ENCODE measurements at places on chromosomes 16 and 17.
A peak's percentile ranks its signal among the peaks of the same experiment; 100 is the strongest.

GRCh38 chr17:66255527-66255971, 26.3 kb upstream of the APOH start:
- ATAC-seq, result no peak

GRCh38 chr17:77555741-77556291, 402.7 kb upstream of the TNRC6C start:
- ATAC-seq, result peak; percentile 36

DNA sequence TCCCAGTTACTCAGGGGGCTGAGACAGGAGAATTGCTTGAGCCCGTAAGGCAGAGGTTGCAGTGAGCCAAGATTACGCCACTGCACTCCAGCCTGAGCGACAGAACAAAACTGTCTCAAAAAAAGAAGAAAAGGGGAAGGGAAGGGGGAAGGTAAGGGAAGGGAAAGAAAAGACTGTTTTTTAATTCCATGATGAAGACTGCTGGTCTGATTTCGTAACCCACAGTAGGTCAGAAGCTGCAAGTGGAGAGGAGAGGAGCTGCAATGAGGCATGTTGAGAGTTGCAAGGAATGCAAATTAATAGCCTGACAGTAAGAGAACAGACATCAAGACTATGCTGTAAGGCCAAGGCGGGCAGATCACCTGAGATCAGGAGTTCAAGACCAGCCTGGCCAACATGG, 33.3 kb downstream of the HELZ start:
- no peak for ATAC-seq

GRCh38 chr16:87608400-87608985, 6.2 kb downstream of the JPH3 start:
- ATAC-seq, result peak; percentile 89

- ATAC-seq, result no peak
Observed at GRCh38 chr17:29210879-29211278, 30.7 kb upstream of the MYO18A start.

DNA sequence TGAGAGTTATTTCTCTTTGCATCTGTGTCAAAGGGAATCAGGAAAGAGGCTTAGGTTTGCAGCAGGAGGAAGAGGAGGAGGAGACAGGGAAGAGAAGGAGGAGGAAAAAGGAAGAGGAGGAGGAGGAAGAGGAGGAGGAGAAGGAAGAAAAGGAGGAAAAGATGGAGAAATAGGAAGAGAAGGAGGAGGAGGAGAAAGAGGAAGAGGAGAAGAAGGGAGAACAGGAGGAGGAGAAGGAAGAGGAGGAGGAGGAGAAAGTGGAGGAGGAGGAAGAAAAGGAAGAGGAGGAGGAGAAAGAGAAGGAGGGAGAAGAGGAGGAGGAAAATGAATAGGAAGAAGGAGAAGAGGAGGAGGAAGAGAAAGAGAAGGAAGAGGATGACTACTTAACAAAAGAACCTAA, 459.1 kb downstream of the GRIN2A start:
- ATAC-seq, result no peak

DNA sequence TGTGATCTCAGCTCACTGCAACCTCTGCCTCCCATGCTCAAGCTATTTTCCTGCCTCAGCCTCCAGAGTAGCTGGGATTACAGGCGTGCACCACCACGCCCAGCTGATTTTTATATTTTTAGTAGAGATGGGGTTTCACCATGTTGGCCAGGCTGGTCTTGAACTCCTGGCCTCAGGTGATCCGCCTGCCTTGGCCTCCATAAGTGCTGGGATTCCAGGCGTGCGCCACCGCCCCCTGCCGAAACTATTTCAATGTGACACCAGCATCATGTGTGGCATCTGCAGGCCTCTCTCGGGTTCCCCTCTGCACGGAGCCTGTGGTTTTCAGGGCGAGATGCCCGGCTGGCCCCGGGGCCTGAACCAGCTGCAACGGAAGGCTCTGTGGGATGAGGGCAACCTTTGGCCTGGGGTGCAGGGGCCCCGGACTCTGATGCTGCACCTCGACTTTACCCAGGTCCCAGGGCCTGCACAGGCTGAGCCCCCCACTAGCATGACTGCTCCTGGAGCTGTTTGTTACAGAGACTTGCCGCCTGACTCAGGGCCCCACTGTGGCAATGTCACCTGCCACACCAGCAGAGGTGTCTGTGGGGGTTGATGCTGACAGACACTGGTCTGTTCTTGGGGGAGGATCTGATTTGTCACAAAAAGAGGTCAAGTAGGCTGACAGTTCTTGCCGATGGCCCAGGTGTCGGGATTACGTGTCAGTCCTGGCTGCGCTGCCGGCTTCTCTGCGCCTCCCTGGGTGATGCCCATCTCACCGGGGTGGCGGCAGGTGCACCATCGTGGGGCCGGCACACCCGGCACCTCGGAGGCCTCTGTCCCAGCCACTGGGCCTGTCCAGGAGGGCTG, 8.6 kb upstream of the TEX19 start:
- no peak for ATAC-seq

DNA sequence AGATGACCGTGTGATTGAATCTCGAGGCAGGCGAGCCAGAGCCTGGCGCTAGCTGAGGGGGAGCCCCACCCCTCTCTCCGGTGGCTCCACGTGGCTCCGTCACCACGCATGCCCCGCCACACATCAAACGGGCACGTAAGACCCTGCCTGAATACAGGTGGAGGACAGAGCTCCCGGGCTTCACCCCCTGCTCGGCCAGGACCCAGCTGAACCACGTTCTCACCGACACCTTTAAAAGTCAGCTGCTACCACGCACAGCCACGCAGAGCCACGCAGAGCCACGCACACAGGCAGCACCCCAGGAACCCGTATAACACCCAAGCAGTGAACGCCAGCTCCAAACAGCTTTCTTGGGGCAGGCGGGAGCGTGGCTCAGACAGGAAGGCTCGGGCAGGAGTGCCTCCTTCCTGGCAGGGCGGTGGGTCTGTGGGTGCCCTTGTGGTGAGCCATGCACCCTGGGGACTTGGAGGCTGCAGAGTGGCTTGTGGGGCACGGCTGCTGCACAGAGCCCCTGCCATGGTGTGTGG, 4.4 kb downstream of the TMEM204 start:
- ATAC-seq, result no peak

- ATAC-seq, result no peak
Observed at GRCh38 chr16:55868137-55868536, 7.0 kb downstream of the CES5A start.

DNA sequence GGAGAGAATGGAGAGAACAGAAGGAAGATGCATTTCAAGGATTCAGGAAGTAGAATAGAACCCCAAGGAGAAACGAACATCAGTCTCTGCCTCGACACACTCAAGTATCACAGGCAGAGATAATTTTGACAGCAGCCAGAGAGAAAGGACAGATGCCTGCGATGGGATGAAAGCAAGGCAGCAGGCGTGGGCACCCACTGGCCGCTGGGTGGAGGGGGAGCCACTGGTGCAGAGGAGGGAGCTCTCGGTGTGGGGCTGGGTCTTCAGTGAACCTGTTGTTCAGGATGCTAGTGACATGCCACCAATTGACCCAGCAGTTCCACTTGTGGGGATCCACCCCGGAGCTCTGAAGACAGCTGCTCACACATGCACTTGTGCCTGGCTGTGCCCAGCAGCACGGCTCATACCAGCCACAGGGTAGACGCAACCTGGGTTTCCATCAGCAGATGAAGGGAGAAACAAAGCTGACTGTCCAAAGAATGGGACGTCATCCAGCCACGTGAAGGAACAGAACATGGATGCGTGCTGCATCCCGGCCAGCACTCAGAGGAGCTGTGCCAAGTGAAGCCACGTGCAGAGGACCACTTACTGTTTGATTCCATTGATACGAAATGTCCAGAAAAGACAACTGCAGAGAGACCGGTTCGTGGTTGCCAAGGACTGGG, 127.0 kb downstream of the BANP start:
- no peak for ATAC-seq

GRCh38 chr17:36151891-36152638, 24.4 kb downstream of the TBC1D3B start:
- no peak for ATAC-seq

DNA sequence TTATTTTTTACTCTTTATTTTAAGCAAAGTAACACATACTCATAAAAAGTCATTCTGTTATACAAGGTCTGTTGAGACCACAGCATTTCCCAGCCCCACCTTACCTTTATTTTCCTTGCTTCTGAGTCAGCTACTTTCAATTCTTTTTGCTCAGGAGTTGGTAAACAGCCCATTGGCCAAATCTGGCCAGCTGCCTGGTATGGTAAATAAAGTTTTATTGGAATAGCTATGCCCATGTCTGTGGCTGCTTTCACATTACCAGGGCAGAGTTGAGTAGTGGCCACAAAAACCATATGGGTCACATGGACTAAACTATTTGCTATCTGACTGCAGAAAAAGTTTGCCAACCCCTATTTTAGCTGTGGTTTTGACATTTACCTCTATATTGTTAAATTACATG, 3.4 kb upstream of the NSRP1 start:
- ATAC-seq, result no peak

DNA sequence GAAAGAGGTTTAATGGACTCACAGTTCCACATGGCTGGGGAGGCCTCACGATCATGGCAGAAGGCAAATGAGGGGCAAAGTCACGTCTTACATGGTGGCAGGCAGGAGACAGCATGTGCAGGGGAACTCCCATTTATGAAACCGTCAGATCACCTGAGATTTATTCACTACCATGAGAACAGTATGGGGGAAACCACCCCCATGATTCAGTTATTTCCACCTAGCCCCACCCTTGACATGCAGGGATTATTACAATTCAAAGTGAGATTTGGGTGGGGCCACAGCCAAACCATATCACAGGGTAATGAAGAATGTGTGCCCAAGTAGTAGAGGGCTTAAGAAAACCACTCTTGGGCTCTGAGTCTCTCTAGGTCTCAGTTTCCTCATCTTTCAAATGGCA, 85.1 kb downstream of the PRKCB start:
- ATAC-seq, result no peak

- ATAC-seq, result peak; percentile 95
Observed at GRCh38 chr17:78862073-78863023, 21.7 kb upstream of the USP36 start.

GRCh38 chr17:31532081-31532480, 140.6 kb downstream of the RAB11FIP4 start:
- no peak for ATAC-seq

- ATAC-seq, result no peak
Observed at GRCh38 chr17:77959126-77959925, 823 bp downstream of the TNRC6C start.

DNA sequence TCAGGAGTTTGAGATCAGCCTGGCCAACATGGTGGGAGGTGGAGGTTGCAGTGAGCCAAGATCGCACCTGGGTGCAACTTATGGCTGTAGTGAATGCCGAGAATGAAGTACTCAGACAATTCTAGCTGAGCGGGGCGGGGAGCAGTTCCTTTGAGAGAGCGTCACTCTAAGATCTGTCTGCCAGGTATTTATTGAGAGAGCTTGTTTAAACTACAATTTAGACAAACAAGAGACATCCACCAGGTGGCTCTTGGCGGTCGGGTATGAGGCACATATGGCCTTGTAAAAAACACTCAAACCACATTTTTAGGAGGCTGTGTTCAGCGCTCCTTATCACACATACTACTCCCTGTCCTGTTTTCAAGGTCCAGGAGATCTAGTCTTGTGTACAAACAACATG, 40.6 kb upstream of the CDH1 start:
- ATAC-seq, result no peak

- no peak for ATAC-seq
Observed at GRCh38 chr17:47852113-47852949, 1.4 kb upstream of the SP6 start.

GRCh38 chr16:66653581-66654350, 42.8 kb downstream of the CMTM4 start:
- no peak for ATAC-seq

DNA sequence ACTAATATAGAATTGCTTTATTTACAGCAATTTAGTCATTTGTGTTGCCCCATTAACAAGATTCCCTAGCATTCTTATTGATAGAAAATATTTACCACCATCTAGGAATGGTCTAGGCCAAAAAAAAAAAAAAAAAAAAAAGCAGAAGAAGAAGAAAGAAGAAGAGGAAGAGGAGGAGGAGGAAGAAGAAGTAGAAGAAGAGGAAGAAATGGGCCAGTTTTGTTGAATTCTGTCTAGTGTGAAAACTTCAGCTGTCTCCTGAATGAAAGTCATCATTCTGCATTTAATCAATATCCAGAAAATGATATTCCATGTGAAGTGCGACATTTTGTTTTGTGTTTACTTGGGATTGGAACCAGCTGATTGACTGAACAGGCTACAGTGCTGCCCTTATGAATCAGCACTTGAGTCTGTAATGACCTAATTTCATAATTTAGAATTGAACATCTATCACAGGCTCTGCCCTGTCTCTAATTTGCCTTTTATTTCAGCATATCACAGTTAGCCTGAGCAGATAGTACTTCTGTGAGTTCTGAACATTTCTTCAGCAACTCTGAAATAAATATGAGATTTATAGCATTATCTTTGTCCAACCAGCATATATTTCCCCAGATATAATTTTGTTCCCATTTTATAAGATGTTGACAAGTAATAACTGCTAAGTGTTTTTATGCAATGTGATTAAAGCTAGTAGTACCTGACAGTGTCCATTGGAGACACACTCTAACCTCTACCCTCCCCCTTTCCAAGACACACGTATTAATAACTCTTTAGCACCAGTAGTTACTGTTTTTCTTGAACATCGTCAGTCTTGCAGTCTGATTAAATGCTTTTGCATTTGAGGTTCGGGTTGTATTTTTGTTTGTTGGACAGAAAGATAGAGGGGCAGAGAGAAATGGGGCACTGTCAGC, 5.9 kb downstream of the ANKFN1 start:
- ATAC-seq, result peak; percentile 45
